ENCODE measurements at places on chromosomes 1 and 21.

DNA sequence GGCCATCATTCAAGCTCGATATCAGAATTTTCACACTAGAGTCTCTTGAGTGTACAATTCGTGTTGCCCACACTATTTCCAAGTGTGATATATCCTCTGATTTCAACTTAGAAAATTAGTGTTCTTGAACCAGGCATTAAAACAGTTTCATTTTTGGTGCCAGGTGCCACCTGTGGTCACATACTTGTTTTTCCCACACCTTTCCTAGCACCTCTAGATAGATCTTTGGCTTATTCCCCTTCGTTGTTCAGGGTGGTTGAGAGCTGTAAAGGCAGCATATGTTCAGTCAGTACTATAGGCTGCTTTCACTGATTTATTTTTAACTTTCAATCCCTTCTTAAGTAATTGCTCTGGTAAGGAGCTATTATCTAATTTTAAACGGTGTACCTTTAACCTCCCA lies 131.1 kb downstream of the NEK7 start:
- no peak for DNase-seq

GRCh38 chr1:206955476-206956451 lies 9.5 kb upstream of the PIGR start:
- DNase-seq: peak; percentile 26

DNA sequence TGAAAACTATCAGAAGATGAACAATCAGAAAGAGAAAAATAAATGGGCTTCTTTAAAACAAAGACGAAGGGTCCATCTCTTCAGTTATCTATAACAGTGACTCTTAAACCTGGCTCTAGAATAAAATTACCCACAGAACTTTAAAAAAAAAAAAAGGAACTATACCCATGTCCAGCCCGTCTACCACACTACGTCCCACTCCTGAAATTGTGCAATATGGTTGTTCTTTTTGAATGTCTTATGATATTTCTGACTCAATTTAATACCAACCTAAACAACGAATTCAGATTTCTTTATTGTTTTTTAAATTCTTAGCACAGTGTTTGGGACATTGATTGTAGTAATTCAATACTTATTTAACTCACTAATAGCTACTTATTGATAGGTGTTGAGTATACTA lies 246.3 kb downstream of the DPYD start:
- DNase-seq: no peak

DNA sequence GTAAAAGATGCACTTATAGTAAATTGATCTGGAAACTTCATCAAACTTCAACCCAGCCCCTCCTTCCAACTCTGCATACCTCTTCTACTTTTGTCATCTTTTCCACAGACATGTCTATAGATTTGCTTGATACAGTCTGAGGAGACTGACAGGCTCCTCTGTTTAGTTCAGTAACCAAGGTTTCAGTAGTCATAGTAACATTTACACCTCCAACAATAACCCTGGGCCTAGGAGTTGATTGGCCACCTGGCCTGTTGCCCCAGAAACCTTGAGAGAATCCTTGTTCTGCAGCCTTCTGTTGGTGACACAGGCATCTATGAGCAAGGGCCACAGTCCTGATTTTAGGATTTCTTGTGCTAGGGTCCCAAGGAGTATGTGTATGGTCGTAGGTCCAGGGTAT lies at the start of gene CFAP141:
Gene CFAP141 (minus strand): TSS at position 138 of the 400 bp plus-strand sequence. CDS start 26 bp downstream, at position 112.
- peak; percentile 30 for DNase-seq

DNA sequence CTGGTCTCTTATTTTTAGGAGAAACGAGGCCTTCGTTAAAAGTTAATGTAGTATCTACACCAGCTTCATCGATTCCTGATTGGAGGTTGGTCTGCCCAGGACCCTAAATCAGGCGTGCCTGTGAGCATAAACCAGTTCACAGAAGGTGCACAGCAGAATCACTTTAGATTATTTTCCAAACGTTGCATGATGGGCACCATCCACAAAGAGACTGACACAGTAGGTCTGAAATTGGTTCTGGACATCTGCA lies 256 bp upstream of the TARBP1 start:
- DNase-seq: no peak

GRCh38 chr1:221907166-221907932 lies 165.5 kb upstream of the DUSP10 start:
- no peak for DNase-seq

- no peak for DNase-seq
These were observed 115.7 kb downstream of the KCNJ6 start for GRCh38 chr21:37800456-37801061.

DNA sequence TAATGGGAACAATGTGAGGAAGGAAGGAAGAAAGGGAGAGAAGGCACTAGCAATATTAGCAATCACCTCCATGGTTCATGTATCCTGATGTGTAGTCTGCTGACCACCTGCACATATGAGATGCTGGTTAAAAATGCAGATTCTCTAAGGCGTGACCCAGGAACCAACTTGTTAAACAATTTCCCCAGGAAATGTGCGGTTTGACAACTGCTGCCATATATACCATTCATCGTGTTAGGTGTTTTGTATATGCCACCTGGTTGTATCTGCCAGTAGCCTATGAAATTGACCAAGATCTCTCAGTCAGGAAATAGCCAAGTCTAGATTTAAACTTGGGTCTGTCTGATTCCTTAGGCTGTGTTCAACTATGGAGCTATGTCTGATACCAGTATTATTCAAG lies 4.1 kb downstream of the SEMA4A start:
- DNase-seq: no peak

- DNase-seq: no peak
These were observed 109.5 kb upstream of the UBE2U start for GRCh38 chr1:64093941-64094340.

DNA sequence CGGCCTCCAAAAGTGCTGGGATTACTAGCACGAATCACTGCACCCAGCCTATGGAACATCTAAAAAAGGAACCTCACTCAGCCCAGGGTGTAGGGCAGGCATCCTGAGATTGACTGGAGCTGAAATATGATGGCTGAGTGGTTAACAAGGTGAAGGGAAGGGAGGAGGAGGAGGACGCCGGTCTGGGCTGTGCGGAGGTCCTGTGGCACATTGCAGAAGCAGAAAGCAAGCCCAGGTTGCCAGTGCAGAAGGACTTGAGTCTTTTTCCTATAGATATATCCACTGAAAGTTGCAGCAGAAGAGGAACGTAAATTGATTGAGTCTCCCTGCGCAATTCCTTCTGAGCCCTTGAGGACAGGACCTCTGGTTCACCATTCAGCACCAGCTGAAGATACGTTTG lies 1.5 kb upstream of the KIF17 start:
- no peak for DNase-seq

GRCh38 chr1:16418823-16419425 lies 18.3 kb downstream of the SPATA21 start:
- DNase-seq: peak; percentile 34

- DNase-seq: no peak
These were observed 13.0 kb upstream of the LTN1 start for GRCh38 chr21:29005696-29006095.

GRCh38 chr1:109762821-109763645 lies 690 bp downstream of the EPS8L3 start:
- DNase-seq: no peak

DNA sequence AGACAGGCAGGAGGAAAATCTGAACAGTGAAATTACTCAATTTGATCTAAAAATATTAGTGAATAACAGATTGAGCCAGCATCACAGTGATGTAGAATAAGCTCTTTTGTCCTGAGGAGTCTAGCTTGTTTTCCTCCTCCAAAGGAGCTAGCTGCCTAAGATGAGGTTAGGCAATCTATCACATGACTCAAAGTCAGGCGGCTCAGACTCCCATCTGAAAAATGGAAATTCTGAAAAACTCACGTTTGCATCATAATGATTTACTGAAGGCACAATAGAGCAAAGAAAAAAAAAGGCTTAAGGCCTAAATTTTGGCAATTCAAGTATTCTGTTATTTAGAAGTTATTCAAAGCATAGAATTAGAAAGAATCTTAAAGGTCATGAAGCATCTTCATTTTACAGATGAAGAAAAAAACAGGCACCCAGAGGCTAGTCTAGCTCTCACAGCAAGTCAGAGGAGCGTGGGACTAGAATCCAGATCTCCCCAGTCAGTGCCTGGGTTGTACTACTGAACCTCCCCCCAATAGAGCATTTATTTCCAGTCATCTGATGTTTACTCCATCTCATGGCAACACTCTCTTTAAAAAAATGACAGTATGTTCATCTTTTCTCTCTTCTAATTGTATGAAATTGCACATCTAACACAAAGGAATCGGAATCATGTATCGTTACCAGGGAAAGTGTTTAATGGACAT lies 62.5 kb upstream of the ATF3 start:
- no peak for DNase-seq

GRCh38 chr1:162889989-162890388 lies 29.0 kb upstream of the CCDC190 start:
- DNase-seq: no peak

DNA sequence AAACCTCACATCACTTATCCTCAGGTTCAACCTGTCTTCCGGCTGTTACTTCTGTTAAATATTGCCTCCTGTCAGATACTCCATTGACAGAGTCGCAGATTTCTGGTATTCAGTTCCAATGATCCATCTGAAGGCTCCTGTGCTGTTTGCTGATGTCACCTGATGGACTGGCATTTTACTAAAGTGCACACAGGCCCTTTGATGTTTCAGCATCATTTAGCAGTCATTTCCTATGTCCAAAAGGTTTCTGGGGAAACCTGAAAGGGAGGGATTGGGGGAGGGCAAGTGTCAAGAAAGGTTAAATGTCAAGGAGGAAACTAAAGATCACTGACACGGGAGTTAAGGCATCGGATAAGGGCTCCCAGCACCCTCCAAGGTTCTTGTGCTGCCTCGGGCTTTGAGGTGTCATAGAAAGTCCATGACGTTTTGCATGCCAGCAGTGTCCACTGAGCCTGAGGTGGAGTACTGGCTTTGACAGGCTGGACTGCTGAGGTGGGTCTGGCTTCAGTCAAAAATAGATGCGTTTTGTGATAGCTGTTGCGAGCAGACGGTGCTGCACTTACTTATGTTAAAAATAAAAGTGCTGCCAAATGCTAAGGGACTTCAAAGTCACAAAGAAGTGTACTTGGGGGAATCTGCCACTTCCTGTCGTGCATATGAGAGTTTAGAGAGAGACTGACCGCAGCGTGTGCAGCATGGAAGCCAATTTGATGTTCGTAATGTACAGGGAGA lies 30.8 kb downstream of the XCL2 start:
- DNase-seq: no peak

DNA sequence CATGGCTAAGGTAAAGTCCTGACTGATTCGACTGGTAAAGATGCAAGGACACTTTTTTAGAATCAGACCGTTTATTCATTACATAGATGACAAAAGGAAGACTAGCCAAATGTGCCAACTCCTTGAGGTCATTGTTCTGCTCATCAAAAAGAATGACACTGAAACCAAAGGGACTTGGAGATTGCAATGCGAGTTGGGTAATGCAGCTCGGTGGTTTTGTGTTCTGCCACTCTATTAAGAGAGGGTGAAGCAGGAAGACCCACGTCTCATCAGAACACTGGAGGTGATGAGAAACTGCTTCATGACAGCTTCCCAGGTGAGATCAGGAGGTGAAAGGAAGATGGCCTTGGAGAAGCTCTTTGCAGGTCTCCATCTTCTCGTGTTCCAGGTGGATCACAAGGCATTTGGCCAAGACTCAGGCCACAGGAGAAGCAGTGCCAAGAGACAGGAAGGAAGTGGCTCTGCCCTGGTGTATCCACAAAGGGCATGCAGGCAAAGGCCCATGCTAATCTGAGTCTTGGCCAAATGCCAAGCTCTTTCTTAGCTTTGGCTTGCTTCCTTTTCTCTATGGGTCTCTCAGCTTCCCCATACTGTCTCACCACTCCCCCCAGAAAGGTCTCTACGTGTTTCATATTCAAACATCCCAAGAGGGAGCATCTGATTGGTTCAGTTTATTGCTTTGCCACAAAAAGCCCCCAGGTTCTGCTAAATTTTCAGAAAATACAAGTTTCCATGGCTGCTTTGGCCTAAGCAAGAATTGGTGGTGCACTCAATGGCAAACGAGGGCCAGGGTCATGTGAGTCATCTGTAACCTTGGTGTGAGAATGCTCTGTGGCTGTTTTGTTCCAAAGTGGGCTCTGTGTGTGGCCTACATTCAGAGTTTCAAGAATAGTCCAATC lies 5.7 kb upstream of the CCT8 start:
- DNase-seq: peak; percentile 50

GRCh38 chr21:18368205-18368604 lies 35.4 kb downstream of the TMPRSS15 start:
- DNase-seq: no peak

DNA sequence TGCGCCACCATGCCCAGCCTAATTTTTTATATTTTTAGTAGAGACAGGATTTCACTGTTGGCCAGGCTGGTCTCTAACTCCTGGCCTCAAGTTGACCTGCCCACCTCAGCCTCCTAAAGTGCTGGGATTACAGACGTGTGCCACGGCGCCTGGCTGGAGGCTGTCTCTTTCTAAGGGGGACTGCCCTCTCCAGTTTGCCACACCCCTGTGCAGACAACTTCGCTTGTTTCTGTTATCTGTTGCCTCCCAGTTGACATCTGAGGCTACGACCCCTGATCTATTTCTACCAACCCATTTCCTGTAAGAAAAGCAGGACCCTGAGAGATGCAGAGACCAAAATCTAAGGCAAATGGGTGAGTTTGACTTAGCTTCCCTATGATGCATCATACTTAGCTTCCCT lies 24.0 kb upstream of the VASH2 start:
- DNase-seq: no peak

- DNase-seq: no peak
These were observed 62.5 kb downstream of the FAM163A start for GRCh38 chr1:179805291-179806195.

DNA sequence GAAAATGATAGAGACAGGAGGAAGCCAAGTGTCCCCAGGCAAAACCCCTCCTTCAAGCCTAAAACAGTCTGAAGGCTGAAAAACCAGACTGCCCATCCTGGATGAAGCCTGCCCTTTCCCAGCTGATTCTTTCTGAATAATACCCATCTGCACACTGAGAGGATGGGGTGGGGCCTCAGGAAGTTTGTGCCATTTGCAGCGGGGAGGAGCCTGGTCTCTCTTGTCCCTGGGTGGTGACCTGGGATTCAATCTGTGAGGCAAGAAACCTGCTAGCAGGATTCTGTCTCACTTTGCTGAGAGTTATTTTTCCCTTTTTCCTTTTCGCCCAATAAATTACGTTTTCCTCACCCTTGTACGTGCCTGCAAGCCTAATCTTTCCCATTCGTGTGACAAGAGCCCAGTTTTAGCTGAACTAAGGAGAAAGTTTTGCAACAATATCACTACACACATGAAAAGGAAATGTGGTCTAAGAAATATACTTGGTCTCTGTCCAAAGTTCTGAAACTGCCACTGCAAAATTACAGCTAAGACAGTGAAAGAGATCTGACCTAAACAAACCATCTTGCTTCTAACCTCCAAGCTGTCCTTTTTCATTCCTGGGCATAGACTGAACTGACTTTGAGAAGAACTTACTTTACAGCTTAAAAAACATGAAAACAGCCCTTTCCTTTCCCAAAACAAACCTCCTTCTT lies 105.0 kb downstream of the COP1 start:
- DNase-seq: no peak

- DNase-seq: peak; percentile 90
These were observed 15.6 kb upstream of the HJV start for GRCh38 chr1:146036965-146037646.

- DNase-seq: no peak
These were observed 45.3 kb downstream of the F3 start for GRCh38 chr1:94496076-94496755.
